Stimulated activated CD4-positive, alpha-beta T cell treated with anti-CD3 and anti-CD28 coated beads, Interleukin-15, amount 100 ng/mL, for 1 hour (primary cell): ENCODE measurements at places on chromosomes 13 and 19.
A peak's percentile ranks its signal among the peaks of the same experiment; 100 is the strongest.

DNA sequence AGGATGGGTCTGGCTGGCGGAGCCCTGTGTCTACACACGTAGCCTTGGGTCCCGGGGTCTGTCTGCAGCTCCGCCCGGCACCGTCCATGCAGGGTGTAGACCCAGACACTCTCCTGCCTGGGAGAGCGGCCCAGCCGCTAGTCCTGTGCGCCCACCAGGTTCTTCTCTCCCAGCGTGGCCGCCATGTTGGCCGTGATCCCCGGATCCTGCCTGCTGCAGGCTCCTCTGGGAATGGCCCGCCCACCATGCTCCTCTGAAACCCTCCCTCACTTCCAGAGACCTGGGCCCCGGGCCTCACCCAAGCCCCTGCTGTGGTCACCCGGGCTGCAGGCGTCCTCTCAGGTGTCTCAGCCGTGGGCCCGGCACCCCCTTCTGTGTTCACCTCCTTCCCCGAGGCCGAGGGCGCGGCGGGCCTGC is 57.7 kb upstream of the MCF2L start:
- DNase-seq = no peak

- DNase-seq = no peak
Observed at GRCh38 chr13:105116966-105117365, 1418.5 kb downstream of the EFNB2 start.

- no peak for DNase-seq
Observed at GRCh38 chr13:31442571-31442970, 242.8 kb downstream of the B3GLCT start.

- no peak for DNase-seq
Observed at GRCh38 chr19:6392221-6393073, 517 bp downstream of the GTF2F1 start.

DNA sequence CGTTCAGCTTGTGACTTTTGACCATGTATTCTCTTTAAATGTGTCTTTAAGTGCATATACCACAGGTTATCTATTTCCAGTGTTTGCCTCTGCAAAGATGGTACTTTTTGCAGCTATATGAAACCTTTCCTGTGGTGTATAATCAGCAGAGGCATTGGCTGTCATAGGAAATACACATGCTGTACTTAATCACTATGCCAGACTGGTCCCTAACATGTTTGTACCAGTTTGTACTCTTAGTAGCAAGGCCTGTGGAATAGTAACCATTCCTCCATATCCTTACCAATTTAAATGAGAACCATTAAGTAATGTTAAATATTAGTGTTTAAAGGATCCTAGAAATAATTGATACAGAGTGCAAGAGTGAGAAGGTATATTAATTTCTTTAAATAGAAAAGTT is 69.8 kb downstream of the CDK8 start:
- no peak for DNase-seq

DNA sequence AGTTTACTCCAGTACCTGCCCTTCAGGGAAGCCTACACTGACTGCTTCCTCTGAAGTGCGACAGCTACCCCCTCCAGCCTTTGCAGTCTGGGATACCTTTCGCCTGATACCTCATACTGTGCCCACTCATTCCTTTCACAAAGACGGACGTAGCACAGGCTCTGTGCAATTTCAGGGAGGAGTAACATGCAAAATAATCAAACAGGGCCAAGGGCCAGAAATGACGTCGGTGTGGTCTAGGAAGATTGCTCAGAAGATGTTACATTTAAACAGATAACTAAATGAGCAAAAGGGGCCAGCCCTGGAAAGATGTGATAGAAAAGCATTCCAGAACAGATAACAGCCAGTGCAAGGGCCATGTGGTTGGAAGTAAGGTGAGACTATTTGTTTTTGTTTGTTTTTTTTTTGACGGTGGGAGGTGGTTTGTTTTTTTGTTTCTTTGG is 6.6 kb upstream of the DDX39A start:
- DNase-seq = no peak

DNA sequence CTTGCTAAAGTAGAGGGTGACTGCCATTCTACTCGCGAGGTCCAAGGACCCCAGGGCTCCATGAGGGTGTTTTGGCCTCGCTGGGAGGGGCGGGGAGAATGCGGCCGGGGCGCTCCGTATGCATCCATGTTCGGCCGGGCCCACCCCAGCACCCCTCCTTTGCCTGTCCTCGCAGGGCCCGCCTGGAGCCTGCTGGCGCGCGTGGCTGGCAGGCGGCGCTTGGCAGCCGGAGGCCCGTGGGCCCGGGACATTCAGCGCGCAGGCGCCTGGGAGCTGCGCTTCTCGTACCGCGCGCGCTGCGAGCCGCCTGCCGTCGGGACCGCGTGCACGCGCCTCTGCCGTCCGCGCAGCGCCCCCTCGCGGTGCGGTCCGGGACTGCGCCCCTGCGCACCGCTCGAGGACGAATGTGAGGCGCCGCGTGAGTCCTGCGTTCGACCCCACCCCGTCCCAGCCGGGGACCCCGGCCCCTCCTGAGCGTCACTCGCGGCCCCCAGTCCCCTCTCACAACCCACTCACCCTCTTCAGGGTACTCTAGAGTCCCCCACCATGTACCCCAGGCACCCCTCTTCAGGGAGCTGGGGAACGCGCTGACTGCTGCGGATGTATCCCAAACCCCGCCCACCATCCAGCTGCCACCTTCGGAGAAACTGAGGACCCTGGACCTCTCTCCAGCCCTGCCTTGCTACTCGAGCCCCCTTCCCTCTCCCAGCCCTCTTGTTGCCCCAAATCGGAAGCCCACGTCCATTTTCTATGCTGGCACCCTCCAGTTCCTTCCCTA is 4.1 kb downstream of the DLL3 start:
- peak; percentile 60 for DNase-seq

GRCh38 chr13:105758918-105759860 is 776.3 kb downstream of the EFNB2 start:
- no peak for DNase-seq

DNA sequence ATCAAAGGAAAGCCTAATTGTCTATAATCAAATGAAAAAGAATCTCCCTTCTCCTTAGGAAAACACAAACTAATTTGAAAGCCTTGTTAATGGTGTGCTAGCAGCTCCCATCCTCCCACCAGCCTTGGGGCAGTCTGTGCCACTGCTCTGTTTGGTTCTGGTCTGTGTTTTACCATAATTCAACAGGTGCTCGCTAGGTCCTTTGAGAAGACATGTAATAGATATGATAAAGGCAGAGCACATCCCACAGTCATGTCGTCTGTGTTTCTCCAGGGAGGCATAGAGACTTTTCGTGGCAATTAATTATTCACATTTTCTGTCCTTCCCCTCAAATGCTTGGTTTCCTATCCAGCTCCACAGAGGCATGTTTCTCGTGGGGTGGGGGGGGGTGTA is 23.8 kb downstream of the FAM124A start:
- no peak for DNase-seq

DNA sequence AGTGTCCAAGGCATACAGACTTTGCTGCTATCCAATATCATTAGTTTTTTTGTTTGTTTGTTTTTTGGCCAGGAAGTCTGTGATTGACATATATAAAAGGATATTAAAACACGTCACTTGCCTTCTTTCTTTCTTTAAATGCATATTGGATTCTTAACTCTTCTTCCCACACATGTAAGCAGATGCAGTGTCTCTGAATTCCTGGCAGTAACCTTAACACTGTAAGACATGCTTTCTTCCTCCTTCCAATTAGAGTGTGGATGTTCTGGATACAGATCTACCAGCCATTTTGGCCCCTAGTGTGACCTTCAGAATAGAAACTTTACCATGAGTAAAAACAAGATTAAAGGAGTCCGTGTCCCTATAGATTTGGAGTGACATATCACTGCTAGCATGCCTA is 967.4 kb upstream of the PRR20A start:
- DNase-seq = no peak

DNA sequence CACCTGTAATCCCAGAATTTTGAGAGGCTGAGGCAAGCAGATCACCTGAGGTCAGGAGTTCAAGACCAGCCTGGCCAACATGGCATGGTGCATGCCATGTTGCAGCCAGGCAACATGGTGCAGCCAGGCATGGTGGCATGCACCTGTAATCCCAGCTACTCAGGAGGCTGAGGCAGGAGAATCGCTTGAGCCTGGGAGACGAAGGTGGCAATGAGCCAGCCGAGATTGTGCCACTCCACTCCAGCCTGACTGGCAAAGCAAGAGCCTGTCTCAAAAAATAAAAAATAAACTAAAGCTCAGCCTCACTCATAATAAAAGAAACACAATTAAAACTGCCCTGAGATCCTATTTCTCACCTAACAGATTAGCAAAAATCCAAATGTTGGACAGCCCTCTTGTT is 49.7 kb upstream of the MAP3K10 start:
- no peak for DNase-seq

- no peak for DNase-seq
Observed at GRCh38 chr13:108508263-108508662, 121.1 kb upstream of the MYO16 start.

GRCh38 chr13:109737606-109738005 is 48.8 kb downstream of the IRS2 start:
- no peak for DNase-seq

GRCh38 chr19:19185853-19186740 is 5.9 kb downstream of the BORCS8 start:
- DNase-seq = peak; percentile 33

GRCh38 chr13:109656206-109656605 is 130.2 kb downstream of the IRS2 start:
- no peak for DNase-seq

GRCh38 chr13:30241532-30241931 is 65.8 kb downstream of the KATNAL1 start:
- no peak for DNase-seq

DNA sequence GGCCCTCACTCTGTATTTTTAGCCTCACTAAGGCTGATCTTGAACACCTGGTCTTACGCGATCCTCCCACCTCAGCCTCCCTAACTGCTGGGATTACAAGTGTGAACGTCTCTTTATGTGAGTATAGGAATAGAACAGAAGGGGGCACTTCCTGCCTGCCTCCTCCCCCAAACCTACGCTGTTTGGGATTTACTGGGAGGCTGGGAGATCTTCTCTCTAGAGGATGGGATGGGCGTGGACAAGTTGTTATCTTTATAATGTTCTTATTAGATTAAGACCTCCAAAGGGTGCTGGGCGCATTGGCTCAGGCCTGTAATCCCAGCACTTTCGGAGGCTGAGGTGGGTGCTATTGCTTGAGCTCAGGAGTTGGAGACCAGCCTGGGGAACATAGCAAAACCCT is 2.9 kb upstream of the CSNK1G2 start:
- no peak for DNase-seq

DNA sequence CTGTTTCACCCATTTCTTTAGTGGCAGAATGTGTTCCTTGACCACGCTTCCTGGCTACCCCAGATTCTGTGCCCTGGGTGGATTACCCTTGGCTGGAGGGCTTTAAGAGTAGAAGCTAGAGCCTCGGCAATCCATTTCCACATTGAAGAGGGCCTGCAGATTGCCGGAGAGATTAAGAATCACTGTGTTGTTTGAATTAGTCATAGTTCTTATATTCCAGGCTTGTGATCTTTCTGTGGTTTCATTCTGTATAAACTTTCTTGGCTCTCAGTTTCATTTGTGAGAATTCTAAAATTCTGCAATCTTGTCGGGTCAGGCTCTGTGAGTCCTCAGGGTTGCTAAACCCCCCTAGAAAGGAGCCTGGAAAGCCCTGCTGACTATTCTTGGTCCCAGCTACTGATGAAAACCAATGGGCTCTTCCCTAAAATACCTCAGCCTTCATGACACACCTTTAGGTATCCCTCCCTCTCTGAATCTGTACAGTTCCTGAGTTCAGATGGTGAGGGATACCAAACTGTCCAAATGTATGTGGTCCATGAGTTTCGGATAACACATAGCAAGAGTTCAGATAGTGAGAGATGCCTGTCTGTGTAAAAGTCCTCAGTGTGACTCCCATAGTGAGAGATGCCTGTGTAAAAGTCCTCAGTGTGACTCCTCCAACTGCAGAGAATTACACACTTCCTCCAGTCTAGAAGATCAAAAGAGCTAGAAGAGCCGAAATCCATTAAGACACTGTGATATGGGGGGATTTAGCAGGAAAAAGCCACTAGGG is 4.3 kb downstream of the PHF11 start:
- no peak for DNase-seq

DNA sequence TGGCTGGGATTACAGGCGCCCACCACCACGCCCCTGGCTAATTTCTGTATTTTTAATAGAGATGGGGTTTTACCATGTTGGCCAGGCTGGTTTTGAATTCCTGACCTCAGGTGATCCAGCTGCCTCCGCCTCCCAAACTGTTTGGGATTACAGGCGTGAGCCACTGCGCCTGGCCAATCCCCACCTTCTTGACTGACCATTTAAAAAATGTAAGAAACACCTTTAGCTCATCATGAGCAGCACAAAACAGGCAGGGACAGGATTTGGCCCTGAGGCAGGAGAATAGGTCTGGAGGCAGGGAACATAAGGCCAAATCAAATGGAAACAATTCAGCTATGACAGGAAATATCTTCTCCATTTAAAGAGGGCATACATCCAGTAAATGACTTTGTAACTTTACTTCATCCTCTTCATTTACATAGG is 1.4 kb upstream of the MPV17L2 start:
- DNase-seq = no peak

- DNase-seq = no peak
Observed at GRCh38 chr19:53365899-53366493, 491 bp downstream of the ZNF525 start.

DNA sequence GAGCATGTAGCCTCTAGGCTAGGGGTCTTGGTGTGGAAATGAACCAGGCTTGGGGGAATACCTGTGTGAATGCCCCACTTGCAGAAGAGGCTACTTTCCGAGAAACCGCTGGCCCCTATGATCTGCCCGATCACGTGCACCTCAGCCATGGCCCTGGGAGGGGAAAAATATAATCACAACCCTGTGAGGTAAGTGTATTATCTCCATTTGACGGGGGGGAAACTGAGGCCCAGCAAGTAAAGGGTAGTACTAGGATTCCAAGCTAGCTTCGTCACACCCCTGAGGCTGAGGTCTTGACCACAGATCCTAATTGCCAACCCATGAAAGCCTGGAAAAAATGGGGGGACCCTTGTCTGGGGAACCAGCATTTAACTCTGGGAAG is 587 bp downstream of the B9D2 start:
- DNase-seq = no peak

GRCh38 chr19:56138069-56138468 is 3.0 kb upstream of the ZNF444 start:
- no peak for DNase-seq

GRCh38 chr13:69828527-69828926 is 279.1 kb upstream of the ATXN8OS start:
- no peak for DNase-seq

DNA sequence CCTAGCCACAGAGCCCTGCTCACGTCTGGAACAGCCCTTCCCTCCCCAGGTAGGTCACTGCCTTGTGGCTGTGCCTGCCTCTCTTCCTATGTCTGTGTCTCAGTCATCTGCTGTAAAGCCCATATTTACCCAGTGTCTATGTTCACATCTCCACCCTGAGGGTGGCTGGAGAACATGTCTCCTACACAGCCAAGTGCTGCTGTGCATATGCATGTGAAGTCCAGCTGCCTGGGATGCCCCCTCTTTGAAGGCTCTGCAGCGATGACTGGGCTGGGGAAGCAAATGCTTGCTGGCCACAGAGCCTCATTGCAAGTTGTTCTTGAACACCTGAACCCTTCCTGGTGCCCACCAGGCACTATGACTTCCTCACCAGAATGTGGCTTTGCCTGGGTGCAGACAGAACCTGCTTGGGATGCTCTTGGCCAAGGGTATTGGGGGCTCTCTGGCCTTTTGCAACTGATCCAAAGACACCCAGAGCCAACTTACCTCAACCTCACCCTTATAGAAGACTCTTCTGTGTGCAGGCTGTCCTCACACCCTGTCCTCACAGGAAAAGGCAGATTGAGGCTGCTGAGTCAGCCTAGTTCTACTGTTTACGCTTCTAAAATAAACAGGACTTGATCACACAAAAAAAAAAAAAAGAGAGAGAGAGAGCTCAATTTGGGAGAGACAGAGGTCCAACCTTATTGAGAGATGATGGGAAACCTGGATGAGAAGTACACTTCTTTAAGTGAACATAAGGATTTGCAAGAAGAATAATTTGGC is 26.5 kb downstream of the MRPL57 start:
- no peak for DNase-seq
